ENCODE measurements at places on chromosomes 4 and X. TPM values are rescaled to one million over a fixed set of nuclear protein-coding genes. Genes with fewer than 3 reads are reported as not detected.

DNA sequence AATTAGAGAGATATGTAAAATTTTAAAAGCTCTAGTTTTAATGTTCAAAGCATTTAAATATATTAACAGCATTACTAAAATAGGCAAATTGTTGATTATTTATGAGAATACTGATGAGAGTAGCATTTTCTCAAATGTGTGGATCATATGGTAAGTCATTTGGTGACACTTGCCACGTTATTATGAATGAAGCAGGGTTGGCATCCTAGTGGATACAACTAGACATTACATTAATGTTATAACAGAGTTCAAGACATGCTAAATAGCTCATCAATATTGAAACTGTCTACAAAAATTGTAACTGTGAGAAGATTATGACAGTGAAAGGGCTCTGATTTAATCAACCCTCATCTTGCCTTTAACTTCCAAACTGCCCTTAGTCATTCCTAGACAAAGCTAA is 171.1 kb downstream of the PDGFC start:
- no peak overlapping the region for H3K4me3 ChIP-seq
- H3K36me3 ChIP-seq: no peaks in the 10 kb centered on the region
- H3K27ac ChIP-seq: no peak overlapping the region
- no peak for DNase-seq
- no peaks in the 10 kb centered on the region for H3K27me3 ChIP-seq

GRCh38 chr4:81512757-81513501 is 41.2 kb upstream of the RASGEF1B start:
- H3K4me3 ChIP-seq: no peak overlapping the region
- no peak overlapping the region for H3K27ac ChIP-seq
- H3K4me1 ChIP-seq: no peaks in the 10 kb centered on the region

DNA sequence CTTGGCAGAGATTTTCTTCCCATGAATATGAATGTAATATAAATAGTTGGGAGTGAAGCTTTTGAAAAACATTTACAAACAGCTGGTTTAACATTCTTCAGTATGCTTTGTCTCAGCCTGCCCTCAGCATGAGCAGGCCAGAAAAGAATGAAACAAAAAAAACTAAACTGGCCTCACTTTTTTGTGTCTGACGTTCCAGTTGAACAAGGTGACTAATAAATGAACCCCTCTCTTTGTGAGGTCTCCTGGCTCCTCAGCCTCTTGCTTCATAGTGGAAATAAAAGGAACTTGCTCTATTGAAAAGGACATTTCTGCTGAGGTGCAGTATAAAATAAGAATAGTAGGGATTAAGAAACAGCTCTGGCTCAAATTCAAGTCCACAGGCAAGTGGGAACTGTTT is 9.4 kb downstream of the CHST7 start:
- no peak overlapping the region for H3K4me3 ChIP-seq
- no peak overlapping the region for H3K27ac ChIP-seq
- no peaks in the 10 kb centered on the region for H3K36me3 ChIP-seq
- no peaks in the 10 kb centered on the region for H3K27me3 ChIP-seq

DNA sequence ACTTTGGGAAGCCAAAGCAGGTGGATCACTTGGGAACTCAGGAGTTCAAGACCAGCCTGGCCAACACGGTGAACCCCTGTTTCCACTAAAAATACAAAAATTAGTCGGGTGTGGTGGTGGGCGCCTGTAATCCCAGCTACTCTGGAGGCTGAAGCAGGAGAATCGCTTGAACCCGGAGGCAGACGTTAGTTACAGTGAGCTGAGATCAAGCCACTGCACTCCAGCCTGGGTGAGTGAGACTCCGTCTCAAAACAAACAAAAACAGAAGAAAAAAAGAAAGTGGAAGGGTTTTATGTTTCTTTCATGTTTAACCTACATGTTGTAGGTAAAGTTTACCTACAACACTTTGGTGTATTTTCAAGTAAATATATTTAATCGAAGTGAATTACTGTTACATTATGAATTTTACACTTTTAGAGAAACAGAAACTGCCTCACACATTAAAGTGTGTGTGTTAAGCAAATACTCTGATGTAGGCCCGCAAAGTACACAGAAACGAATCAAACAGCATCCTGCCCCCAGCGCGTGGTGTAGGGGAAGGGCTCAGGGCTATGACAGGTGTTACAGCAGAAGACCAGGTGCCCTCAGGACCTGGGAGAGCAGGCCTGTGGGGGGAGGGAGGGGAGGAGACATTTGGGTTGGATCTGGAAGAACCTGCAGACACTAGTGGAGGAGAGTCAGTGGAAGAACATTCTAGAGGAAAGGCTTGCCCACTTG is 39.0 kb downstream of the PTTG2 start:
- H3K4me3 ChIP-seq: no peak overlapping the region
- H3K36me3 ChIP-seq: no peaks in the 10 kb centered on the region
- DNase-seq: no peak
- no peaks in the 10 kb centered on the region for H3K27me3 ChIP-seq

Gene KCND1
- total RNA-seq: 2.6 TPM

Measured in Karpas-422 (cell line).